Stimulated activated CD8-positive, alpha-beta memory T cell treated with anti-CD3 and anti-CD28 coated beads, Interleukin-2, amount 100 ng/mL, for 48 hours (primary cell): ENCODE measurements at places on chromosomes 6 and 20.

GRCh38 chr6:150492941-150493340 is 106.7 kb upstream of the PLEKHG1 start:
- DNase-seq, result no peak

- no peak for DNase-seq
These were observed 188.8 kb downstream of the BACH2 start for GRCh38 chr6:90107771-90108282.

- no peak for DNase-seq
These were observed 17.1 kb downstream of the RALGAPA2 start for GRCh38 chr20:20695250-20695816.

DNA sequence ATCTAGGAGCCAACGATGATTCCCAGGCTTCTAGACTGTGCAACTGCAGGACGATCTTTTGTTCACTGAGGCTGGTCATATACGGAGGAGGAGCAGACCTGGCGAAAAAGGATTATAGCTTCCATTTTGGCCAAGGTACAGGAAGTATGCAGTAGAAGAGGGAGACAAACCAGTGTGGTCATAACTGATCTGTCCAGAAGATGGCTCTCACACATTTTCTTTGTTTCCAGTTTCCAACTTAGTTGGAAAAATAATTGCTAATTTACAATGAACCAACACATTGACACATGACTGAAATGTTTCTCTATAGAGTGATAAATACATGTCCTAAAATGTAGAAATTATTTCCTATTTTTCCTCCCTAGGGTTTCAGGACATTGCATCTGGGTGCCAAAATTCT is 364.1 kb upstream of the BTBD3 start:
- DNase-seq, result no peak

- no peak for DNase-seq
These were observed 55.6 kb downstream of the BMP5 start for GRCh38 chr6:55819811-55820210.

DNA sequence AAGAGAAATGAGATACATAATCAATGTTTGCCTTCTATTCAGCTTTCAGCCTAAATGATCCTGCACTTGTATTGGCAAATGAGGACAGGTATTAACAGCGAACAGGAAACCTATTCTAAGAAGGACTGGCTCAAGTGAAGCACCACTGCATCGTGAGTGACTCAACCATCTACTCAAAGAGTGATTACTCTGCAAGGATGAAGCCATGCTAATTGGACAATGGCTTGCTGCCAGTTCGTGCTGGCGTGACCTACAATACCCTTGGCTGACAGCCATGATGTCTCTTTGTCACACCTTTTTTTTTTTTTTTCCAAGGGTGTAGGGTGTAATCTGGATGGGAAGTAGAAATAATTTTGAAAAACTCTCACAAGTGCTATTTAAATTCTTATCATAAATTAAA is 104.9 kb downstream of the GJA10 start:
- no peak for DNase-seq
